ENCODE measurements at places on chromosomes 2 and 18.

DNA sequence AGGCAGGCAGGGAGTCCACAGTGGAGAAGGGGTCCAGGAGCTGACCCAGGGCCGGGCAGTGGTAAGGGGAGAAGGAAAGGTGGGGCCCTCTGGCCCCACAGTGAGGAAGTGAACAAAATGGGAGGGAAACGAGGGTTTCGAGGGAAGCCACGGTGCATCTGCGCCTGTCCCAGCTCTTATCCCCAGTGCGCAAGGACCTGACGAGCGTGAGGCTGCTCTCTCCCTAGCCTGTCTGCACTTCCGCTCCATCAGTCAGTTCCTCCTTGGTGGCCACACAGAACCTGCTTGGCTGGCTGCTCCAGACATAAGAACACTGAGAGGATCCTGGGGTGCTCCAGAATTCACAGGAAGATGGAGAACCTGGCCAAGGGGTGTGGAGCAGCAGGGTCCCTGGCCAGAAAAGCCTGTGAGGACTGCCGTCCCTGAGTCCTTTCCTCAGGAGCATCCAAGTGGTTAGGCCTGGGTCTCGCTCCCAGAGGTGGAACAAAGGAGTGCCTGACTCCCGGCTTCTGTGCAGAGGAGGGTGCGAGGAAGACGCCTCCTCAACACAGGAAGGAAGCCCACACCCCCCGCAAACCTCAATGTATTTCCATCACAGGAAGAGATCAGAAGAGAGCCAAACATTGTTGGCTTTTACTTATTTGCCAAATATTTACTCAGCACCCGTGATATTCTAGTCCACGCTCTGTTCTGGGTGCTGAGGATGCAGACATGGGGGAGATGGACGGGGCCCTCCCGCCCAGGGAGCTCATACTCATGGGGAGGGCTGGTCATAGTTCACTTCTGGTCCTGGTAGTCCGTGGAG lies 43.7 kb upstream of the SEMA4C start:
- DNase-seq = no peak

GRCh38 chr2:37323781-37324535 lies 675 bp downstream of the PRKD3 start:
- peak; percentile 39 for DNase-seq

DNA sequence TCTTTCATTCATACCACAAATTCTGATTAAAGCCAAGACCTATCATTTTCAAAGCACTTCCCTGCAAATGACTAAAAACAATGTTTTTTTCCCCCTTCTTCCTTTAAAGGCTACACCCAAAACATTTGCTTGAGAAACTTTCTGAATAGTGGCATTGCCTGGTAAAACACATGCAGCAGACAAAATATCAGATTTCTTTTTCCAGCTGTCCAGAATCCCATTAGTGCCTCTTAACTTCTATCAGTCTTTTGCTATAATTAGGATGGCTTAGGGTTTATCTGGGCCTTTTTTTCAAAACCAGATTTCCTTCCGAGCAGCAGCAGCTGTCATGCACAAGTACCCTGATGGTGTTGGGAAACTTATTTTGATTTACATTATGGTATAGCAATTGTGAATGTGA lies 50.6 kb downstream of the ALPK2 start:
- DNase-seq = no peak

DNA sequence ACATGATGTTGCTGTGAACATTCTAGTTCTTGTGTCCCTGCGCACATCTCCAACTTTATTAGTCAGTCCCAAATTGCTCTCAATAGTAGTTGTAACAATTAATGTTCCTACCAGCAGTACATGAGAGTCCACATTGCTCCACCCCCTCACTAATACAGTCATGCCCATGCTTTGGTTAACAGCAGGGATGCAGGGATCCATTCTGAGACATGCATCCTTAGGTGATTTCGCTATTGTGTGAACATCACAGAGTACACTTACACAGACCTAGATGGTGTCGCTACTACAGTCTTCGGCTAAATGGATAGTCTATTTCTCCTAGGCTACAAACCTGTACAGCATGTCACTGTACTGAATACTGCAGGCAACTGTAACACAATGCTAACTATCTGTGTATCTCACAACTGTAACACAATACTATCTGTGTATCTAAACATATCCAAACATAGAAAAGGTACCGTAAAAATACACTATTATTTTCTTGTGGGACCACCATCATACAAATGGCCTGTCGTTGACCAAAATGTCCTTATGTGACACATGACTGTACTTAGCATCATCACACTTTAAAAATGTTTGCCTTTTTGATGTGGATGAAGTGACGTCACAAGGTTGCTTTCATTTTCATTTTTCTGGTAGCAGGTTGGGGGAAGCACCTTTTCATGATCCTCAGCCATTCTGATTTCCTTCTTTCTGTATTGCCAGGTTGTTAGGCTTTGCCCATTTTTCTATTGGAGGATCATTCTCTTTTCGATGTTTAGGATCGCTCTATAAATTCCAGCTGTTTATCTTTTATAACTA lies 82.9 kb upstream of the RNF152 start:
- no peak for DNase-seq

- no peak for DNase-seq
These were observed 32.0 kb upstream of the STPG4 start for GRCh38 chr2:47187069-47187468.

GRCh38 chr18:25727281-25727985 lies 363.0 kb downstream of the SS18 start:
- DNase-seq = no peak

- DNase-seq = no peak
These were observed 25.6 kb downstream of the MAP3K2 start for GRCh38 chr2:127361929-127362885.
